ENCODE measurements at places on chromosomes 7 and 10.

DNA sequence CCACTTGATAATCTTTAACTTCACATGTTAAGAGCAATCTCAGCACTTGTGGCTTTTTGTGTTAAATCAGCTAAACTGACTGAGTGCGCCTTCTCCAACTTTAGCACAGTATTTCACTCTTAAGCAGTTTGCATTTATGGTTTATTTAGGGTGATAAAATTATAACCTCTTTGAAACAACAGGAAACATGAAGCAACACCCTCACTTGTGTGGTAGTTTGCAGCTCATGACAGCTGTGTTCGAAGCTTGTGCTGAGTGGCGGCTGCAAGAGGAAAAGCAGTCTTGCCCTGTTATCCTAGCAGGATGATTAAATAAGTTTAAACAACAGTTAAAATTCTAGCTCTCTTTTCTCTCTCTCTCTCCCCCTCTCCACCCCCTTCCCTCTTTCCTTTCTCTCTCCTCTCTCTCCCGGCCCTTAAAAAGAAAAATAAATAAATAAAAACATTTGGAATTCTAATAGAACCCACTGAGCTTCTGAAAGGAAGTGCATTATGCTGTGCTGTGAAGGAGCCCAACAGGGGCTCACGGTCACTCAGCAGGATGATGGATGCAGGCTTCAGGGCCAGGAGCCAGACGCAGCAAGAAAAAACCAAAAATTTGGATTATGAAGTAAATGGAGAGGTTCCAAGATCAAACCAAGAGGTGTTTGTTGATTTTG lies 25.2 kb downstream of the OGDH start:
- no peak overlapping the region for H3K4me3 ChIP-seq
- DNase-seq = no peak
- no peaks in the 10 kb centered on the region for H3K27me3 ChIP-seq
- no peak overlapping the region for H3K27ac ChIP-seq

- H3K27ac ChIP-seq = no peak overlapping the region
- H3K36me3 ChIP-seq = no peaks in the 10 kb centered on the region
- H3K4me3 ChIP-seq = no peak overlapping the region
Measured at GRCh38 chr7:36563706-36564327, 160.5 kb downstream of the AOAH start.

DNA sequence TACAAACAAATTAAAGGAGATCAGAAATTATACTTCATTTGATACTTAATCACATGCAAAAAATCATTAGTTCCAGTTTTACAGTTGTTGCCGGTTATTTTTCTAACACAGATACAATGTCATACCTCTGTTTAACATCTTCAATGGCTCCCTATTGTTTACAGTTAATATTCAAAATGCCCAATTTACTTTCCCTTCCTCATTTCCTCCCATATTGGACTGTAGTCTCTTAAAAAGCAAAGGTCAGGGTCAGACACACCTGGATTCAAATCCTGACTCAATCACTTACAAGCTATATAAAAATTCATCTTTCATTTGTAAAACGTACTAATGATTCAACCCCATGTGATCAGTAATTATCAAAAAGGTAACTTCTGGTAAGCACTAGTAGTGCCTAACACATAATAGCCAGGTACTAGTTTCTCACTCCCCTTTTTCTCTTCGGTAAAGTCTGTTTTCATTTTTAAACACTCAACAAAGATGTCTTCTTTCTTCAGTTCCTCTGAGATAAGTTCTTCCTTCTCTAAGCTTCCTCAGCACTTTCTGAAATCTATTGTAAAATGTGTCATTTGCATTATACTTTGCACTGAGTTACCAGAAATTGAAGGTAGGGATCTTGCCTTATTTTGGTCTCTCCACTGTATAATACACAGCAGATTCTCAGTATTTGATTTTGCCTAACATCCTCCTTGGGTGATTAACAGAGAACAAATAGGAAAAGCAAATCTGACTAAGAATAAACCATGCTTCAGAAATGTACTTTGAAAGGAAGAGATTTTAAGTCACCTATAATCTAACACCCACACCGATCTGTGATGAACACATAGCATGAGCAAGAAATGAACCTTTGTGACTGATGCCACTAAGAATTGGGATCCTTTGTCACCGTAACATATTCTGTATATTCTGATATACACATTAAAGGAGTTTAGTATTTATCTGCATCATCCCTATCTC lies 16.1 kb downstream of the KMT2C start:
- H3K27ac ChIP-seq = no peak overlapping the region
- H3K4me3 ChIP-seq = no peak overlapping the region
- no peaks in the 10 kb centered on the region for H3K4me1 ChIP-seq
- no peaks in the 10 kb centered on the region for H3K27me3 ChIP-seq

DNA sequence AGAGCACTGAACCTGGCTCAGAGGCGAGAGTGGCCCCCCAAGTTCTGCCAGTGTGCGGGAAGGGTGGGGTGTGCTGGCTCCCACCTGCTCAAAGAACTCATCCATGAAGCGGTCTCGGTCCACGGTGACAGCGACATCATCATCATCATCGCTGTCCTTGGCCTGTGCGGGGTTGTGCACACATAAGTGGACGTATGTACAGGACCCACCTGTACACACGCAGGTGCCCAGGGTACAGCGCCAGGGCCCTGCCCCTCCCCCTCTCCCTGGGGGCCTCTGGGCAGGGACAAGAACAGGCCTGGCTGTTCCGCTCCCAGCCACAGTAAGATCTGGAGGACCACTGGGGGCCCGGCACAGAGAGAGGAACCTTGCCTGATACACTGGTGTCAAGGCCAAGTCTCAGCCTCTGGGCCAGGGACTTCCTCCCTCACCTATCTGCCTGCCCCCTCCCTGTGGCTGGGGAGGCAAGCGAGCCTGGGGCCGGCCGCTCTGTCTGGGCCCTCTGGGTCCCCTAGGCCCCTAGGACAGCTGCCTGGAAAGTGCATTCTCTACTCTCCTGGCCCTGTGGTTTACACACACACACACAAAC lies 10.4 kb downstream of the STX1A start:
- H3K4me3 ChIP-seq = no peak overlapping the region
- H3K27me3 ChIP-seq = no peaks in the 10 kb centered on the region
- no peak for DNase-seq
- H3K4me1 ChIP-seq = peaks cover 21% of the 10 kb centered on the region
- H3K27ac ChIP-seq = no peak overlapping the region

- H3K27me3 ChIP-seq = no peaks in the 10 kb centered on the region
- peaks cover 15% of the 10 kb centered on the region for H3K4me1 ChIP-seq
- H3K4me3 ChIP-seq = no peak overlapping the region
- peak overlapping the region; percentile 57 for H3K27ac ChIP-seq
Measured at GRCh38 chr10:324593-324992, 189.3 kb downstream of the ZMYND11 start.

GRCh38 chr7:47488201-47488968 lies 93.5 kb downstream of the TNS3 start:
- H3K4me1 ChIP-seq = no peaks in the 10 kb centered on the region
- no peak overlapping the region for H3K4me3 ChIP-seq
- H3K27me3 ChIP-seq = no peaks in the 10 kb centered on the region
- no peaks in the 10 kb centered on the region for H3K36me3 ChIP-seq
- peak overlapping the region; percentile 45 for H3K27ac ChIP-seq
- DNase-seq = no peak

DNA sequence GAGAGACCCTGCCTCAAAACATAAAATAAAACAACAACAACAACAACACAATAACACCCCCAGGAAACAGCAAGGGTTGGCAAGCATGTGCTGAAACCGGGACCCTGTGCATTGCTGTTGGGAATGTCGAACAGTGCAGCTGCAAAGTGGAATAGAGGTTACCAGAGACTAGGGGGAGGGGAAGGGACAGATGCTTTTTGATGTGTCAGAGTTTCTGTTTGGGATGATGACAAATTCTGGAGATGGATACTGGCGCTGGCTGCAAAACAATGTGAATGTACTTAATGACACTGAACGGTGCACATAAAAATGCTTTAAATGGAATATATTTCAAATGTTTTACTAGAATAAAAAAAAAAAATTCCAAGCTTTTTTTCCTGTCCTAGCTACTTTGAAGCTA lies 241.8 kb downstream of the TEX36 start:
- no peak for DNase-seq
- H3K27ac ChIP-seq = no peak overlapping the region
- no peaks in the 10 kb centered on the region for H3K36me3 ChIP-seq
- H3K4me3 ChIP-seq = no peak overlapping the region
- H3K4me1 ChIP-seq = no peaks in the 10 kb centered on the region
- H3K27me3 ChIP-seq = peaks cover 20% of the 10 kb centered on the region

- peaks cover 16% of the 10 kb centered on the region for H3K27me3 ChIP-seq
- no peaks in the 10 kb centered on the region for H3K36me3 ChIP-seq
- DNase-seq = no peak
Measured at GRCh38 chr7:158315881-158316280, 271.7 kb downstream of the PTPRN2 start.

DNA sequence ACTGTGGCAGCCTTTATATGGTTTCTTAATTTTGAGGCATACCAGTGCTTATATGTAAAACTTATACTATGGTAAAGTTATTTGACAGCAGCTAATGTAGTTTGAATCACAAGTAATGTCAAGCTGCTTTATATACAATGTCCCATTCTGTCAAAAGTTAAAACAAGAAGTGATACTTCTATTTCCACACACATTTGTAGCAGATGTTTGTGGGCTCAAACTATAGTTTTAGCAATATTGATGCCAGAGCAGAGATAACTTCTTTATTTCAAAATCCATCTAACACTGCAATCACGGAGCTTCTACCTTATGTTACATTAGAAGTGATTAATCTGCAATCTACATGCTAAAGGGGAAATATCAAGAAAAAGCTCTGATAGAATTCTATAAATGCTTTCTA lies 149.6 kb downstream of the ADK start:
- no peaks in the 10 kb centered on the region for H3K27me3 ChIP-seq
- no peak for DNase-seq
- H3K27ac ChIP-seq = no peak overlapping the region
- H3K36me3 ChIP-seq = no peaks in the 10 kb centered on the region
- H3K4me1 ChIP-seq = peaks cover 26% of the 10 kb centered on the region
- H3K4me3 ChIP-seq = no peak overlapping the region

- H3K4me1 ChIP-seq = no peaks in the 10 kb centered on the region
- no peak overlapping the region for H3K27ac ChIP-seq
- no peak overlapping the region for H3K4me3 ChIP-seq
- no peaks in the 10 kb centered on the region for H3K27me3 ChIP-seq
- H3K36me3 ChIP-seq = no peaks in the 10 kb centered on the region
Measured at GRCh38 chr7:46352004-46352954, 431.2 kb upstream of the IGFBP3 start.

- H3K4me3 ChIP-seq = no peak overlapping the region
- H3K27me3 ChIP-seq = no peaks in the 10 kb centered on the region
- H3K4me1 ChIP-seq = no peaks in the 10 kb centered on the region
Measured at GRCh38 chr10:32207544-32207943, 139.4 kb downstream of the EPC1 start.

GRCh38 chr10:133030781-133031180 lies 56.9 kb upstream of the ADGRA1 start:
- no peak overlapping the region for H3K4me3 ChIP-seq
- no peak for DNase-seq
- H3K27ac ChIP-seq = no peak overlapping the region
- peaks cover 48% of the 10 kb centered on the region for H3K27me3 ChIP-seq

DNA sequence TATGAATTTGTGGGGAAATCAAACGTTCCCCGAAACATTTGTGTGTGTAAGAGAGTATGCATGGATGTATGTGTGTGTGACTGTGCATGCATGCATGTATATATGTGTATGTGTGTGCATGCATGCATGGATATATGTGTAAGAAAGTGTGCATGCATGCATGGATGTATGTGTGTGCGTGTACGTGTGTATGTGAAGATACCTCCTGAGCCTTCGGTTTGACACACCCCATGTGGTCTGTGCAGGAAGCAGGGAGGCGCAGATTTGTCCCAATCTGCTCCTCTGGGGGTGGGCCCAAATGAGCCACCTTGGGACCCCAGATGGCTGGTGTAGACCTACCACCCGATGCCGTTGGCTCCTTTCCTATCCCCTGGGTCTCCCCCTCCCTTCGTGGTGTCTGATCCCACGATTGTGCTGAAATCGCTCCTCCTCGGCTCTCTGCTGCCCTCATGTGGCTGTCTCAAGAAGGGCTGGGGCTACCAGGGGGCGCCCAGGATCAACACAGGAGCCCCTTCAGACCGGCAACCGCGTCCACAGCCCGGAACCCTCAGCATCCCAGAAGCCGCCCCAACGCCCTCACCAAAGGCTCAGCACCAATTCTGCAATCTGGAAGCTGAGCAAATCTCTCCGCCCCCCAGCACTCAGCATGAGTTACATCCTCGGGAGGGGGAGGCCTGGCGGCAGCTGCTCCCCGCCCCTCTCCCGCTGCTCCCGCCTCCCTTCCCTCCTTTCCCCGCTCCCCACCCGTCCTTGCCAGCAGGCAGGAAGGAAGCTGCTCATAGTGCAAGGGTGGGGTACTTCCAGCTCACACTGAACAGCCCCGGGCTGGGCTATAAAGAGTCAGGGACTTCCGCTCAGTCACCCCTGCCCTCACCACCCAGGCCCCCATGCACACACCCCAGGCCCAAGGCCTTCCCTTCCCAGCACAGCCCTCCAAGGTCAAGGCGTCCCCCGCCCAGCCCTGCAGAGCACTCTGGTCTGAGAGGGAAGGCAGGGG lies 2.3 kb upstream of the NOS3 start:
- DNase-seq = peak; percentile 54
- H3K27me3 ChIP-seq = peaks cover 53% of the 10 kb centered on the region
- H3K4me3 ChIP-seq = no peak overlapping the region
- H3K36me3 ChIP-seq = no peaks in the 10 kb centered on the region

DNA sequence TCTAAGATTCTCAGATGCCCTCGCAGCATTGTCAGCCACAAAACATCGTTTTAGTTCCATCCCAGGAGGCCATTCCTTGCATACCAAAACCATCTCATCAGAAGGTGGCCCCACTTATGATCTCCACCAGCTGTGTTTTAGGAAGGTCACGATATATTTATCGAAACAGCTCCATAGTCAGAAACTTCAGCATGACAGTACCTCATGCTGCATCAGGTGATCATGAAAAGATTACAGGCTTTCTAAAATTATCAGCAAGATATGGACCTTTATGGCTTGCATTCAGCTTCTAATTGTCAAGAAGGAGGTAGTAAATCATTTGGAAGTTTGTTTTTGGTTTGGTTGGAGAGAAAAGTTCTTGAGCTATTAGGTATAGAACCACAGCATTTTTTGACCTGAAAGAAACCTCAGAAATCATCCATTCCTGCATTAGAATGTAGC lies 20.0 kb downstream of the JAZF1 start:
- no peak overlapping the region for H3K4me3 ChIP-seq
- H3K4me1 ChIP-seq = peaks cover 13% of the 10 kb centered on the region
- no peaks in the 10 kb centered on the region for H3K27me3 ChIP-seq
- no peaks in the 10 kb centered on the region for H3K36me3 ChIP-seq
- no peak for DNase-seq

DNA sequence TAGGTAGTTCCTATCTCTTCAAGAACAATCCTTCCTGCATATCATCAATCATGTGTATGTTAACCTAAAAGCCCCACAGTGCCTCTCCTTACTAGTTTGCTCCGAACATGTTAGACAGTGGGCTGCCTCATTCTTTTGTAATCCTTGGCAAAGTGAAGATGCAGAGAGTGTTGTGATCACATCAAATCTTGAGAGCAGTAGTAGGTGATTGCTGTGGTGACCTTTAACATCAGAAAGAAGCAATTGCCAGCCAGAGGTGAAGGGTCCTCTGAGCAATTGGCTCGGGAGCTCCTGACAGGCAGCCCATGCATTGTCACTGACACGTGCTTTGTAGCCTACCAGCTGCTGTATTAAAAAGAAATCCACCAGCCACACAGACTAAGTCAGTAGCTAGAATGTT lies 19.6 kb upstream of the GSTK1 start:
- H3K27ac ChIP-seq = no peak overlapping the region
- no peak for DNase-seq
- H3K36me3 ChIP-seq = no peaks in the 10 kb centered on the region
- no peaks in the 10 kb centered on the region for H3K4me1 ChIP-seq
- H3K27me3 ChIP-seq = no peaks in the 10 kb centered on the region
